Fibroblast of the conjunctiva (primary cell): ENCODE measurements at places on chromosomes 7 and 10.

DNA sequence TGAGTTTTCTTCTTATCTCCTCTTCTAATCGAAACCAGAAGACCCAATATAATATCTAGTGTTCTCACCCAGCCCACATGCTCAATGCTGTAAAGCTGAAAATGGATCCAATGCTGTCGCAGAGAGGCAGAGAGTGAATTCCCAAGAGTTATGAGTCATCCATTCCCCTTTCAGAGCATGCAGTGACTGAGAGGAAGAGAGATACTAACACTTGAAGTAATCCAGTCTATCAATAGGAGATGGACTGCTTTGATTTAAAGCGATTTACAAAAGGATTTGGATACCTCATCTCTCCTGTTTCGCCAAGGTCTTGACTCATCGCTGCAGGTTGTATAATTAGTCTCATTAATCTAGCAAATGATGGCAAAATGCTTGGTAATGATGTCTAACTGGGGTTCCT lies 41.5 kb upstream of the PRKCQ start:
- DNase-seq: no peak

DNA sequence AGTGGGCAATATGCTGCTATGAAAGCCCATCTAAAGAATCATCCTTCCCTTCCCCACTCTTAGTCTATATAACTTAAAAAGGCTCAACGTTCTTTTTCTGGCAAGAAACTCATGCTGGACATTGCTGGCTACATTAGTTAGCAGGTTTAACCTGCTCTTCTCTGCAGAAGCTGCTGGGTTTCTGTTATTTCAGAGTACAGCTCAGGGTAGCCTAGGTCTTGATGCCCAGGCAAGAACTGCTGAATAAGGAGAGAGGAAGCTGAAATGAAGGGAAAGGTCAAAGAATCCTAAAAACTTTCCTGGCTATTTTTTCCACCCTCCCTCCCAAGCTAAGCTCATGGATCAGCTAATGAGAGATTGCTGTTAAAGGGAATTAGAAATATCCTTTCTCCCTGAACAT lies 79.4 kb downstream of the ANKIB1 start:
- no peak for DNase-seq

GRCh38 chr7:91168871-91169829 lies 95.1 kb upstream of the FZD1 start:
- DNase-seq: no peak

GRCh38 chr7:101943889-101944600 lies 126.6 kb downstream of the CUX1 start:
- DNase-seq: no peak

- DNase-seq: no peak
Observed at GRCh38 chr10:2476812-2477553, 590.4 kb upstream of the PFKP start.

GRCh38 chr10:117933036-117933435 lies 113.7 kb downstream of the RAB11FIP2 start:
- no peak for DNase-seq

DNA sequence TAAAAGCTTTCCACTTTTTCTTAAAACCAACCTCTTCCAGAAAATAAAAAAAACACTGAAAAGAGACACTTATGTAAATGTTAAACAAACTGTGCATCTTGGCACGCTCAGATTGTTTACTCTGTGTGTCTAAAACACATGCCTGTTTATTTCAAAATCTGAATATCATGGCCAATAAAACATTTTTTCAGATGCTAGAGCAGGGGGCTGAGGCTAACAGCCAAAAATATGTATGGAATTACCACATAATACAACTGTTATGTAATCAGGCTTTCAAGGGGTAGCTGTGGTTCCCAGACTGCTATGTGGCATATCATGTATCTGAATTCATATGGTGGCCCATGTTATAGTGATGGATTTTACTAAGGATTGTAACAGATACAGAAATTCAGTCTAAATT lies 130.4 kb downstream of the HIBADH start:
- DNase-seq: no peak

DNA sequence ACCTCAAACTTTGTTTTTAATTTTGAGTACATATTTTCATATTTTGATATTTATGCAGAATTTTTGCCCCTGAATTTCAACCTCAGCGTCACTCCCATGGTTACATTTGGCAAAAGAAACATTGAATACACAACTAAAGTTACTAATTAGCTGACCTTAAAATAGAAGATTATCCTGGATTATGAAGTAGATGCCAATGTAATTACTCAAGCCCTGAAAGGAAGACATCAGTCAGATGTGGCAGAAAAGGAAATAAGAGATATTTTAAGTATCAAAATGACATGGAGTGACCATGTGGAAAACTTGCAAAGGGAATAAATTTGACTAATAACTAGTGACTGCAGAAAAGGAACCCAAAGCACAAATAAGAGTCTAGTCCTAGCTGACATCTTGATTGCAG lies 701.3 kb upstream of the KCND2 start:
- DNase-seq: no peak

- no peak for DNase-seq
Observed at GRCh38 chr7:138396251-138397070, 63.6 kb upstream of the TRIM24 start.

DNA sequence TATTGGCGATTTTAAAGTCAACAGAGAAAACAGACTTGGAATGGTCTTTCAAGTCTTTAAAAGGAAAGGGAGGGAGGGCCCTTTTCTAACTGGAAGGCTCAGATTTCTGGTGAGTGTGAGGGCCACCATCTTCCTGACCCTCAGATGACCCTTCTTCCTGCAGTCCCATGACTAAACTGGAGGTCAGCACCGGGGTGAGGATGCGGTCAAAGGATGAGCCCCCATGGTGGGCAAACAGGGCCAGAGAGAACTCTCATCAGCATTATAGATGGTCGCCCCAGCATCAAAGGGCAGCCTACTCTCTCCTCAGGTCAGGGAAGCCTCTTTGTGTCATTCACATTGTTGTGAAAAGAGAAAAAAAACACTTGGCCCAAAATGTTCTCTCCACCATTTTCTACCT lies 219.2 kb downstream of the LRMDA start:
- DNase-seq: no peak

DNA sequence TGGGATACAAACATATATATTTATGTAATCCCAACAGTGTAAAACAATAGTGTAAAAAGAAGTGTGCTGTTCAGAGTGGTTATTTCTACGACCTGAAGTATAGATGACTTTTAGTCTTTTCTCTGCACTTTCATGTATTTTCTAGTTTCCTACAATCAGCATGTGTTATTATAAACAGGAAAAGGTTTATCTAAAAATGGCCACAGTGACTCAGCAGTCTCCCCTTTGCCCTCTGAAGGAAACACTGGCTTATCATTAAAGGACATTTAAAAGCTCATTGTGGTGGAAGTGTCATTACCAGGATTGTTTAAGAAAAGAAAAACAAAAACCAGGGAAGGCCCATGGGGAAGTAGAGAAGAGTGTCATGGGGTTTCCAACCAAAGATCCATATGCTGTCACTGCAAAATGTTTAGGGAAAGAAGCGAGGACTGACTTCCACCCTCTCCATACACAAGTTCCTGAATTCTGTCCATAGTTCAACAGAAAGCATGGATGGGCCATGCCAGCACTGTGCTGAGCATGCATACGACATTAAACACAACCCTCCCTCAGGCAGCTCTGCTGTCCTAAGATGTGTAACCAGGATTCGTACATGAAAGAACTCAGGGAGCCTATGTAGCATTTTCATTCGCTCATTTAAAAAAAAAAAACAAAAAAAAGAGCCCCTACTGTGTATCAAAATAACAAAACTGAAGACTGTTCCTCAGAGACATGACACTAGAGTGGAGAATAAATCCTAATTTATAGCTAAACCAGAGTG lies 10.2 kb downstream of the CYREN start:
- no peak for DNase-seq

DNA sequence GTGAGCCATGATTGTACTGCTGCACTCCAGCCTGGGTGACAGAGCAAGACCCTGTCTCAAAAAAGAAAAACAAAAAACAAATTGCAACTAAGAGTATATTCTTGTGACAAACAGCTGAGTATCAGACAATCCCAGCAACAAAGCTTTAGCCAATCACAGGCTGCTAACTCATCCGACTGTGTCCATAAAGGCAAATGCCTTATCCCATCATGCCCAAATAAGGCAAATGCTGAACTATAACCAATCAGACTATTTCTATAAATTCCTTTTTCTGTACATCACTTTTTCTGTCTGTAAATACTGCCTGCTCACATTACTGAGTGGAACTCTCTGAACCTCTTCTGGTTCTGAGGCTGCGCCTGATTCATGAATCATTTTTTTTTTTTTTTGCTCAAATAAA lies 37.5 kb upstream of the TAC1 start:
- no peak for DNase-seq
